ENCODE measurements at places on chromosomes 16 and 17.

- DNase-seq = no peak
Observed at GRCh38 chr16:23768581-23768980, 13.8 kb downstream of the CHP2 start.

GRCh38 chr17:31439716-31440115 lies 48.2 kb downstream of the RAB11FIP4 start:
- DNase-seq = no peak

- DNase-seq = peak; percentile 82
Observed at GRCh38 chr16:89241187-89242007, 23.9 kb downstream of the ZNF778 start.

- peak; percentile 38 for DNase-seq
Observed at GRCh38 chr16:73172241-73172972, 124.5 kb upstream of the ZFHX3 start.

GRCh38 chr17:1137465-1137894 lies 42.3 kb downstream of the ABR start:
- DNase-seq = no peak

GRCh38 chr16:83666449-83666848 lies 141.3 kb upstream of the HSBP1 start:
- no peak for DNase-seq

DNA sequence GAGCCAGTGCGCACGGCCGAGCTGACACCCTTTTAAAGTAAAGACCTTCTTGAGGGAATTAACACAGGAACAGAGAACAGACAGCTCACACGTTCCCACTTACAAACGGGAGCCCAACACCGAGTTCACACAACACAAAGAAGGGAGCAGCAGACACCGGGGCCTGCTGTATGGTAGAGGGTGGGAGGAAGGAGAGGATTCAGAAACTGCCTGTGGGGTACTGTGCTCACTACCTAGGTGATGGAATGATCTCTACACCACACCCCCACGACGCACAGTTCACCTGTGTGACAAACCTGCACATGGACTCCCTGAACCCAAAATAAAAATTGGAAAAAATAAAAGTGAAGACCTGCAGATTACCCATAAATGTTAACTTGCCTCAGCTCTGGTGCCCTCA lies 32.5 kb downstream of the TMC6 start:
- no peak for DNase-seq

GRCh38 chr17:29379084-29379991 lies 10.8 kb upstream of the TAOK1 start:
- DNase-seq = peak; percentile 65

- DNase-seq = no peak
Observed at GRCh38 chr17:231966-232807, 50.7 kb upstream of the DOC2B start.

DNA sequence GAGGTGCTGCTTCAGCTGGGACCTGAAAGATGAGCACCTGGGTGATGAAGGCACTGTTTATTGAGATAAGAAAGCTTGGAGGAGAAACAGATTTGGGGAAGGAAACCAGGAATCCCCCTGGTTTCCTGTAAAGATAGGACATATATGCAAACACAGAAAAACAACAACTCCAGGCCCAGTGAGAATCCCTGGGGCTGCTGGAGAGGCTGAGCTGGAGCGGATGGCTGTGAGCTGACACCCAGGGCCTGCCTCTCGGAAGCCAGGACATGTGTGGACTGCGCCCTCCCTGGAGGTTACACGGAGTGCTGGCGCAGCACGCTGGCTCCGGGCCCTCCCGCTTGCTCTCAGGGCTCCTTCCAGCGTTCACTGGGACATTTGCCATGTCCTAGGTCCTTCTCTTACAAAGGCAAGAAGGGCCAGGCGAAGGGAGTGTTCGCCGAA lies 57.5 kb downstream of the CYB5B start:
- DNase-seq = peak; percentile 86

GRCh38 chr17:77037943-77038342 lies 102.8 kb upstream of the SEC14L1 start:
- DNase-seq = no peak

GRCh38 chr16:12728469-12728868 lies 75.2 kb downstream of the CPPED1 start:
- DNase-seq = no peak

DNA sequence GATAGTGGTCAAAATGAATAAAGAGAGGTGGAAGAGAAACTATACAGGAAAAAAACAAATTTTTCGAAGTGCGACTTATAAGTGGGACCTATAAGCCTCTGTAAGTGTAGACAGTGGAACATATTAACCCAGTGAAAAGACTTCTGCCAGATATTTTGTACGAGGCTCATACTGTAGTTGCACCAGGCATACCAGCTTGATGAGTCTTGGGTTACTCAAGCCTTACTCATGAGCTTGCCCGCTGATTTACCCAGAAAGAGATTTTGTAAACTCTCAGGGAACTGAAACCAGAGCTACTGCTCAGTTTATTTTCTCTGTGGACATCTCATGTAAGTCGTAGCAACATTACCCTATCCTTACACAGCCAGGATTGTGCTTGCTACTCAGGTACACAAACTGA lies 708.0 kb upstream of the SOX9 start:
- no peak for DNase-seq

DNA sequence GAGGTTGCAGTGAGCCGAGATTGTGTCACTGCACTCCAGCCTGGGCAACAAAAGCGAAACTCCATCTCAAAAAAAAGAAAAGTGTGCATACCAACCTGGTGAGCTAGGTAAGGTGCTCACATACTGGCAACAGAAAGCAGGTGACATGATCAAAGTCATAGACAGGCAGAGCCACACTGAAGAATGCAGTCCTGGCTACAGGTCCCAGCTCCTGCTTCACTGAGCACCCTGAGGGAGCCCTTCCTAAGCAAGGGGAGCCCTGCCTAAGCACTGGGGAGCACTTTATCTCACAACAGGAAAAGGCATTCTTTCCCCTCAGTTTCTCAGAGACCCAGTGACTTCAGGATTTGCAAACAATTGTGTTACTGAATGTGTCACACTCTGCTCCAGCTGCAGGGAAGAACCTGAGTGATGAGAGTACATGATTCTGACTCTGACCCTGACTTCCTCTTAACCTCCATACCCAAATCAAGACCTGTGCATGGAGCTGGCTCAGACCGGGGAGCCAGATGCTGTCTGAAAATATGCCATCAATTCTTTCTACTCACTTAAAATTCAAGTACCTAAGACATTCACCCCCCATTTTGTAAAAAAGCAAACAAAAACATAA lies 40.5 kb downstream of the ANKRD11 start:
- no peak for DNase-seq

DNA sequence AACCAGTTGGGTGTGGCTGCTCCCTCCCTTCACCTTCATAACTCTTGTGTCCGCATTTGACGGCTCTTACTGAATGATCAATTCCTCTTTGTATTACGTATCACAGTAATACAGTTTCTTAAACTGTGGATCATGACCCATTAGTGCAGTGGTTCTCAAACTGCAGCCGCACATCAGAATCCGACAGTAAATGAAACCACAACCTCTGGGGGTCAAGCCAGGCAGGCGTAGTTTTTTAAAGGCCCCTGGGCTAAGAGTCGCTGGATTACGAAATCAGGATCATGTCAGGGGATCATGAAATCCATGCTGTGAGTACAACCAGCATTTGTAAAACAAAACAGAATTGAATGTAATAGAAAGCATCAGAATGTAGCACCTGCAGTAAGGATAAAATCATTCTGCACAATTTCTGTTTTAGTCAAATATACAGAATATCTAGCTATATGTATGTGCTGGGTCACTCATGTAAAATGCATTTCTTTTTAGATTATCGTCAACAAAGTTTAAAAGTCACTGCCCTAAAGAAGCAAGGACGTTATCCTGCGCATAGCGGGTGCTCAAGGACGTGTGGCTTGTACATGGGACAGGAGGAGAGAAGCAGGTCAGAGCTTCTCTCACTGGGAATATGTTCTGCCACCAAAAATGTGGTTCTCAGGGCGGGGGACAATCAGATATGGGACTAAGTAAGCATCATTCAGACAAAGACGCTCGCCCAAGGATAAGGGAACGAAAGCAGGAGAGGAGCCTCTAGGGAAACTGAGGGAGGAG lies 113.1 kb downstream of the ZFHX3 start:
- DNase-seq = no peak

- DNase-seq = no peak
Observed at GRCh38 chr16:661184-661821, 6.6 kb upstream of the RHOT2 start.

DNA sequence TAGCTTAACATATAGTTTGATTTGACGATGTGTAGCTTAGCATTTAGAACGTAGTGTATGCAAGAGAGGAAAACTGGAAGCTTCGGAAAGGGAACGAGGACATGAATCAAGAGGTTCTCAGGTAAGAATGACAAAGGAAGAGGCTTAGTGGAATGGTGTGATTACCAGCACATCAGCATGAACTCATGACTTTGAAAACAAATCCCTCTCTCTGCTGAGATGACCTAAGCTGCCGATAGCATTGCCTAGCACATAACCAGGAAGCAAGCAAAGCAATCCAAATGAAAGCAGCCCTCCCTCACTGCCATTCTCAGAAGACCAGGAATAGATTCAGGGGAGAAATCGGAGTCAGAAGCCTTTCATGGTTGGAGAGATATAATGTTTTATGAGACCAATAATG lies 51.3 kb upstream of the CCL1 start:
- DNase-seq = no peak

DNA sequence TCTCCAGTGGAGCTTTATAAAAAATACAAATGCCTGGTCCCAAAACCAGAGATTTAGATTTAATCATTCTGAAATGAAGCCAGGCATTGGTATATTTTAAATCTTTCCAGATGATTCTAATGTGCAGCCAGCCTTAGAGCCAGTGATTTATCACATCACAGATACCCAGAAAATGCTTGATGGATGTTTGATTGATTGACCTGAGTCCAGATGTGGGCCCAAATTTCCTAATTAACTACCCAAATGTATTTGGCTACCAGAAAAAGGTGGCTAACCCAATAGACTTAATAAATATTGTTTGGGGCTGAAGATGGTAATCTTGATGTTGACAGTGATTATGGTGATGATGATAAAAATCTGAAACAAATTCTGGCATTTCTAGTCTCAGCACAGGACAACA lies 93.1 kb downstream of the ABCC12 start:
- no peak for DNase-seq

- DNase-seq = no peak
Observed at GRCh38 chr17:58383892-58384462, 32.0 kb upstream of the SUPT4H1 start.

DNA sequence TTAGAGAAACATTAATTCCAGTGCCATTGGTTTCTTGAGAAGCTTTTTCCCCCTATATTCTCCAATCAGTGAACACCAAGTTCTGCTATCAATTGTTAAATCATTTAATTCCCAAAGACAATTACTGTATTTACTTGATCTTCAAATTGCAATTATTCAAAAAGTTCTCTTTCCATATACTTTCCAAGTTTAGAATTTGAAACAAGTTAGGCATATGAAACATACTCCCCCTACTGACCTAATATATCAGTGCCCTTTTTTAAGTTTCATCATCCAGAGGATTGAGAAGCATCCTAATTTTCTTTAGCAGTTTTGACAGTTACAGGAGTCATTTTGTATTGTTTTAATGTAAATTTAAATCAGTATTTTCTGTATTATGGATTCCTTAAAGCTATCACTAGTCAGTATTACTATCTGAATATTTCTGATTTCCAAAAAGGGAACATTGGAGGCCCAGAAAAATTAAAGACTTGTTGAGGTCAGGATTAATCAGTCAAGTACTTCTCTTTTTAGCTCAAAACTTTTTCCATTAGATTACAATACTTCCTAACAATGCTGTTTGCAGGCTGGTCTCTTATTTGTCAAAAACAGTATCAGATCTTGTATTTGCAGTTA lies 16.3 kb downstream of the MEIOC start:
- DNase-seq = no peak

DNA sequence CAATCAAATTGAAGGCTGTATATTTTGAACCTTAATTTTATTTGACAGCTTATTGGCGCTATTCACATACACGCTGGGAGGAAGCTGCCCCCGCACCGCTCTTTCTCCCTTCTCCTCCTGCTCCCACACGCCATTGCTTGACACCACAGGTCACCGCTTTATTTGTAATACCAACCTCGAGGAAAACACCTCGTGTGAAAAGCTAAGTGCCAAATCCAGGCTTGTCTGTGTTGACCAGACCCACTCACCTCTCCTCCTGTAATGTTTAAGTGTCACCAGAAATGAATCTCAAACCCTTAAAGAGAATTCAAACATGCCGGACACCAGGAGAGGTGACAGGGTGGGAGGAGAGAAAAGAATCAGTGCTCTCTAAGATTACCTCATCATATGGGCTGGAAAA lies 331.4 kb downstream of the GRIN2A start:
- DNase-seq = no peak

- DNase-seq = peak; percentile 54
Observed at GRCh38 chr17:74354123-74354522, 7.5 kb downstream of the BTBD17 start.

- no peak for DNase-seq
Observed at GRCh38 chr17:50059759-50060273, 3.9 kb downstream of the ITGA3 start.

DNA sequence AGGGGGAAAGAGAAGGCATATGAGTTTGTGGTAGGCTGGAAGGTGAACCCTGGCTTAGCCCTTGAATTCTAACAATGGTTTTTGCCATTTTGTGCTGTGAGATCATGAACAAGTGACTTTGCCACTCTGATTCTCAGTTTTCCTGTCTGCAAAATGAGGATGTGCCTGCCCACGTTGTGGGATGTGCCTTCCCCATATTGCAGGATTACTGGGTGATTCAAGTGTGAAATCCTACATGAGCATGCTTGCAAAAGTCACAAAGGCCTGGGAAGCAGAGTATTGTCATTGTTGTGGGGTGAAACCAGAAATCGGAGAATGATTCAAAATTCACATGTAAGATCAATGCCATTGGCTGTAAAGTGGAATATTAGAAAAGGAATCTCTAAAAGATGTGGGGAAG lies 28.6 kb upstream of the TVP23A start:
- no peak for DNase-seq

GRCh38 chr16:76511203-76511602 lies 234.0 kb downstream of the CNTNAP4 start:
- no peak for DNase-seq

- DNase-seq = no peak
Observed at GRCh38 chr17:27216836-27217235, 77.1 kb upstream of the WSB1 start.

DNA sequence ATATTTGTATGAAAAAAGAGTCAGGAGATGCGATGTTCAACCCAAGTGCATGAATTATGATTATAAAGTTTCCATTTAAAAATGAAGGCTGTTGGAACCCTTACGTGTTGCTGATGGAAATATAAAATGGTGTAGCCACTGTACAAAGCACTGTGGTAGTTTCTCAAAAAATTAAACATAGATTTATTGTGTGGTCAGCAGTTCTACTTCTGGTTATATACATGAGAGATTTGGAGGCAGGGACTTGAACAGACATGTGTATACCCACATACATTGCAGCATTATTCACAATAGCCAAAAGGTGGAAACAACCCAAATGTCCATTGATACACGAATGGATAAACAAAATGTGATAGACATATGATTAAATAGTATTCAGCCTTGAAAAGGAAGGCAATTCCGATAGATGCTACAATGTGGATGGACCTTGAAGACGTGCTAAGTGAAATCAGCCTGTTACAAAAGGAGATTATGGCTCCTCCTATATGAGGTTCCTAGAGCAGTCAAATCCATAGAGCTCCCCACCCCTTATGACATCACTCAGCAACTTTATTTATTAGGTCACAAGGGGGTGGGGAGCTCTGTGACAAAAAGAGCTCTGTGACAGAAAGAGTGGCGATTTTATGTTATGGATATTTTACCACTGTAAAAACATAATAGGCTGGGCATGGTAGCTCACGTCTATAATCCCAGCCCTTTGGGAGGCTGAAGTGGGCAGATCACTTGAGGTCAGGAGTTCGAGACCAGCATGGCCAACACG lies 106.7 kb downstream of the MSI2 start:
- no peak for DNase-seq

GRCh38 chr17:73976676-73977521 lies 226.6 kb upstream of the RPL38 start:
- no peak for DNase-seq
